OCI-LY7 (cell line): ENCODE measurements at places on chromosomes 4 and X. TPM values are rescaled to one million over a fixed set of nuclear protein-coding genes. Genes with fewer than 3 reads are reported as not detected.

Gene KCND1
- 8.8 and 13.6 TPM in 2 replicates for total RNA-seq

Gene GPR101
- not detected in 2 replicates for total RNA-seq

DNA sequence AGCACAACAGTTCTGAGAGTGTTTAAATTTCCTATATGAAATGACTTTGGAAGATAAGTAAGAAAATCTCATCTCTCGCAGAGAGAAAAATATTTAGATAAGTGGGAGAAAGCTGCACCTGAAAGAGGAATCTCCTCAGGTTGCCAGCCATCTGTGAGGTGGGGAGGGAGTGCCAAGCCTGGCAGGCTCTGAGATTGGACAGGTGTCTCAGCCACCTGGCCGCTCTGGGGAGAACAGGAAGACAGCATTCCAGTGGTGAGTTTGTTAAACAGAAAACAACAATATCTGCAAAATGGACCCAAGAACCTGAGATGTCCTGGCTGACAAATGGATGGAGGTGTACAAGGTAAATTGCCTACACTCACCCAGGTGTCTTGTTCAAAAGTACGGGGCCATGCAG is 31.3 kb downstream of the EMCN start:
- no peak for DNase-seq

Gene SLC34A2
- total RNA-seq: not detected in 2 replicates

GRCh38 chr4:93342738-93343137 is 485.8 kb upstream of the ATOH1 start:
- no peak for DNase-seq

DNA sequence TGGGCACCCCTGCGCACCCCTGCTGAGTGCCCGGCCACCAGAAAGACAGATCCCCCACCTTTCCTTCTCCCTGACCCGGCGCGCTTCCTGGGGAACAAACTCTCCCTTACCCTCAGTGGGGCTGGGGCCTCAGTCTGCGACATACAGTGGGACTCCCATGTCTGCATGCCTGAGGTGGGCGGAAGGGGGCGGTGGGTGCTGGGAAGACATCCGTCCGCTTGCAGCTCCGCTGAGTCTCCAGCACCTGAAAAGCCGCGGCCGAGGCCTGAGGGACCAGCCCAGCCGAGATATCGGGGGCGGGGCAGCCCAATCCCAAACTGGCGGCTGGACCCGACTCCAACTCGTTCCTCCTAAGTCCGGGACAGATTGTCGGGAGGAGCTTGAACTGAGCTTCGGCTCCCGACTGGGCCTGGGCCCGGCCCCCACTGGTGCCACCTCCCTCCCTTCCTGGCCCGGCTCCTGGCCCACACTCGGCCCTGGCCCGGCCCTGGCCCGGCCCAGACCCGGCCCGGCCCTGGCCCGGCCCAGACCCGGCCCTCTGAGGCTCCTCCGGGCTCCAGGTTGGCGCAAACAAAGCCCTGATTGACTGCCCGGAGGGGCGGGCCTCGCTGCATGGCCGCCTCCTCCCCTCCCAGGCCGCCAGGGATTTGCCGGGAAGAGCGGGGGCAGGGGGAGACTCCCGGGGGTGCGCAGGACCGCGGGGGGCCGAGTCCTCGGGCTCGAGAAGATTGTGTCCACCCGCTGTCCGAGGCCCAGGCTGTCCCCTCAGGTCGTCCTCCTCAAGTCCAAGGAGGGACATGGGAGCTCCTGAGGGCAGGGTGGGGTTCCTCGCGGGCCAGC is 877 bp upstream of the SLC16A2 start:
- DNase-seq: no peak

Gene KCNIP4
- total RNA-seq: not detected in 2 replicates
